Suprapubic skin (tissue), 4 donors: ENCODE measurements at places on chromosomes 12 and 14.

GRCh38 chr12:123288751-123289346, 17.2 kb upstream of the CDK2AP1 start:
- DNase-seq = peak; percentile 35

DNA sequence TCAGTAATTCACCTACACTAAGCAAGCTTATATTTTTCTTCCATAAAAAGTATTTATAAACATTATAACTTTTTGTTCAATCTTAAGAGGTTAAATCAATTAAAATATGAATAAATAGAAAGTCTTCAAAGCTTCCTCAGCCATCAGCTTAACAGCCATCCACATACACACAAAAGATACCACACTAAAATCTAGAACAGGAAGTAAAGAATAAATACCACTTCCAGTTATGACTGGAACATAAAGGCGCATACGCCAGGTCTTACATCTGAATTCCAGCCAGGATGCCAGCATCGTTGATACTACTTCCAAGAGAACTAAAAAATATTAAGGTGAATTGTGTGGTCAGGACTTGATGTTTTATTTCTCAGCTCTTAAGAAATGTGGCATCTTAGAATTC, 17.0 kb downstream of the SIX1 start:
- no peak for DNase-seq

DNA sequence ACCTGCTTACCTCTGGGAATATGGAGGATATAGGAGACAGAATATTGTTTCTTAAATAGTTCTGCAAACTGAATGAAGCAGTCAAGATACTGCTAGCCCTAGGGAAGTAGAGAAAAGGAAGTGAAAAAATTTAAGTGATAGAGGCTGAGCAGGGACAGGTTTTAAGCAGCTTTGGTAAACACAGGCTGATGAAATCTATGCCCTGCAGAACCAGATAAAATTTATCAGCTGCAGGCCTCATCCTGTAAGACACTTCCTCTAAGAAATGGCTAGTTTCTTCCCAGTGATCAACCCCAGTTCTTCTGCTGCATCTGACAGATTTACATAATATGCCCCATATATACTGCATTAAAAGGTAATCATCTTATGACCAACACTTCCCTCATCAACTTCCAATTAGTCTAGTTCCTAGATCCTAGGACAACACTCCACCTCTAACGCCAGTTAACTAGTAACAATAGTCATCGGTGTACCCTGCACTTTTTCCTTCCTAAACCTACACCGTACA, 1.3 kb upstream of the ESYT1 start:
- no peak for DNase-seq

GRCh38 chr12:103966736-103967135, 1.1 kb downstream of the TDG start:
- no peak for DNase-seq

- DNase-seq = no peak
Measured at GRCh38 chr12:23949348-23950209, at the start of gene SOX5. Gene SOX5 (minus strand): TSS chr12:23949670. CDS start chr12:23949601, 69 bp downstream.

GRCh38 chr14:77970646-77971045, 170.7 kb downstream of the ADCK1 start:
- DNase-seq = no peak

DNA sequence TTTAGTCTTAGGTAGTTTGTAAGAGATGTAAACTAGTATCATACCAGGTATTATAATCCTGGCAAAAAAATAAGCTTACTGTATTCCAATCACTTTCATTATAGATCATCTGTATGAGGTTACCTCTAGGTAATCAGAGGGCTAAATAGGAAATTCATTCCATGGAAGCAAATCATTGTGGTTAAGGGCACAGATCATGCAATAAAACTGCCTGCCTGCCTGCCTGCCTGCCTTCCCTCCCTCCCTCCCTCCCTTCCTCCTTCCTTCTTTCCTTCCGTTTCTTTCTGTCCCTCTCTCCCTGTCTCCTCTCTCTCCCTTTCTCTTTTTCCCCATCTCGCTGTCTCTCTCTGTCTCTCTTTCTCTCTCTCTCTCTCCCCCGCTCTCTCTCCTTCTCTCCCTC, 3.2 kb upstream of the CLEC9A start:
- DNase-seq = no peak

GRCh38 chr12:108046650-108047049, 82.4 kb upstream of the WSCD2 start:
- DNase-seq = no peak

GRCh38 chr14:63088865-63089264, 43.6 kb upstream of the KCNH5 start:
- DNase-seq = no peak

DNA sequence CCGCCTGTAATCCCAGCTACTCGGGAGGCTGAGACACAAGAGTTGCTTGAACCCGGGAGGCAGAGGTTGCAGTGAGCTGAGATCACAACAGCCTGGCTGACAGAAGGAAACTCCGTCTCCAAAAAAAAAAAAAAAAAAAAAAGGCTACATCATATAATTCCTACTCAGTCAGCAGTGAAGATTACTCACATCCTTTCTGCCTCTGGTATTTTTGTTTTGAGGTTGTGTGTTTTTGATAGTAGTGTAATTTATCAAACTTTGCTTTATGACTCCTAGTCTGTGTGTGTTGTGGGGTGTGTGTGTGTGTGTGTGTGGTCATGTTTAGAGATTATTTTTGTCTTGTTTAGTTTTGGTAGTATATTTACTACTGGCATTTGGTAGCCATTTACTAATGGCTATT, 29.8 kb upstream of the DLGAP5 start:
- no peak for DNase-seq
